ENCODE measurements at places on chromosomes 12 and 14. TPM values are rescaled to one million over a fixed set of nuclear protein-coding genes. Genes with fewer than 3 reads are reported as not detected.

GRCh38 chr14:32217301-32217700 is 14.2 kb upstream of the RNU6-8 start:
- no peak for DNase-seq

RNASE7 gene
- total RNA-seq, result not detected

DNA sequence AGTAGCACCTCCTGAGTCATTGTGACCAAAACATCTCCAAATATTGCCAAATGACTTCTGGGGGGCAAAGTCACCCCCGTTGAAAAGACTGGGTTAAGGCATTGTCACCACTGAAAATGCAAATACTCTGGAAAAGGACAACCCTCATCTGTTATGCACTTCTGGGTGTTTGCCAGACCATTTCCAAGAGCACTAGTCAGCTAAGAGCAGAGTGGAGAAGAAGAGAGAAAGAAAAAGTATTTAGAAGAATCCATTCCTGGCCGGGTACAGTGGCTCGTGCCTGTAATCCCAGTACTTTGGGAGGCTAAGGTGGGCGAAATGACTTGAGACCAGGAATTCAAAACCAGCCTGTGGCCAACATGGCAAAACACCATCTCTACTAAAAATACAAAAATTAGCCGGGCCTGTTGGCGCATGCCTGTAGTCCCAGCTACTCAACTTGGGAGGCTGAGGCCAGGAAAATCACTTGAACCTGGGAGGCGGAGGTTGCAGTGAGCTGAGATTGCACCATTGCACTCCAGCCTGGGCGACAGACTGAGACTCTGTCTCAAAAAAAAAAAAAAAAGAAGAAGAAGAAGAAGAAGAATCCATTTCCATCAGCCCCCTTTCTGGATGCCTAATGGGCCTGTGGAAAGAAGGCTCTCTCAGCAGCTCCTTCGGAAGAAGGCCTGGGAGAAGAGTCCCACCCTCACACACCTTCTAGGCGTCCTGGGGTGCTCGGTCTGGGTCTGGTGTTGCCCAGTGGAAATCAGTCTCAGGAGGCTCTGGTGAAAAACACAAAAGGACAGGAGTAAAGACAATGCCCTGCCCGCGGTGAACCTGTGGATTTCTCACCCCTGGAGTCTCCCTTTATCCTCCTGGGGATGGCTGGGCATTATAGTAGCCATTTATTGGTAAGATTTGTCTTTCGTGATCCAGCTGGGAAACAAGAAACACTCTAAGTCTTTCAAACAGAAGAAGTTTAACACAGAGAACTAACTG is 3.5 kb upstream of the LTBR start:
- DNase-seq, result no peak

GRCh38 chr14:55936691-55937090 is 181.5 kb upstream of the PELI2 start:
- no peak for DNase-seq

DNA sequence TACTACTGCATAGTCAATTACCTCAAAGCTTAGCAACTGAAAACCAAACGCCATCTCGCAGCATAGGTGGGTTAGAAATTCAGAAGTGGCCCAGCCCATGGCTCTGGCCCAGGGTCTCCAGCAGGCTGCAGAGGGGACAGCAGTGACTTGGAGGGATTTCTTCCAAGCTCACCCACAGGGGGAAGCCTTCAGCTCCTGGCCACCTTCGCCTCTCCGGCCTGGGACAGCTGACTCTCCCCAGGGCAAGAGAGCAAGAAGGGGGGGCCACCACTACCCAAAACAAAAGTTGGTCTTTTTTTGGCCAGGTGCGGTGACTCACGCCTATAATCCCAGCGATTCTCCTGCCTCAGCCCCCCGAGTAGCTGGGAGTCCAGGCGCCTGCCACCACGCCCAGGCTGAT is 32.2 kb upstream of the ANKRD9 start:
- DNase-seq, result no peak

GRCh38 chr12:89501793-89502192 is 22.8 kb downstream of the GALNT4 start:
- DNase-seq, result no peak

HRK gene
- total RNA-seq, result not detected

MMAB gene
- total RNA-seq, result 56.7 TPM

DNA sequence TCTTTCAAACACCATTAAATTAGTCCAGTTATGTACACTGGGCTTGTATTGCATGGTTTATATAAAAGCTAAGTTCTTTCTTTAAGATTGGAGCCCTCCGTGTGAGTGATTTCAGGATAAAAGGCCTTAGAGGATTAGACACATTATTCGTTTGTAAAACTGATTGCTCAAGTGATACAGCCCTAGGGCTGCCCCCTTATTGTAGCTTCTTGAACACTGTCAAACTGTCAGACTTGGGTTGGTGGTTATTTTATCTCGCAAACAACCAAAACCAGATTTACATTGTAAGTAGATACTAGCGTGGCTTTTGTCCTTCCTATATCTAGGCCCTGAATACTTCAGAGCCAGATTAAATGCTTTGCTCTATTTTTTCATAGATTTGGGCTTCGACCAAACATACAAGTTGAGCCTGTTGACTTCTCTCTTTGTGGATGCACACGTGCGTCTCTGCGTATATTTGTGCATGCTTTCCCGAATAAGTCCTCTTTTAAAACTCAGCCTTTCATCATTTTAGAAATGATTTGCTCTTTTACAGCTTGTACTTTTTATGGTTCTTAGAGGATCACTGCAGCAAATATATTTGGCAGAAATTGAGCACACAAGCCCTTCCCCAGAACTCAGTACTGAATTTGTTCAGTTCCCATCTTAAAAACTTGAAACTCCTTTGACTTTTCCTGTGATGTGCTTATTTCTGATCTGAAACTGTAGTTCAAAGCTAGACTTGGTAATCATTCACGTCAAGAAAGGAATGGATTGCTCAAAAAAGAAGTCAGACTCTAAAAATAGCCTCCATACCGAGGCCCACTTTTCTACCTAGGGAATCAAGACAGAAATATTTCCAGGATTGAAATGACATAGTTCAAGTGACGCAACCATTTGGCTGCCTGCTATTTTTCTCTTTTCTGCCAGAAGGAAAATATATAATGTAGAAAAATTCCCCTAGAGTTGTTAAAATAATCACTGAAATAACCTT is 129.5 kb downstream of the ETV6 start:
- no peak for DNase-seq

DNA sequence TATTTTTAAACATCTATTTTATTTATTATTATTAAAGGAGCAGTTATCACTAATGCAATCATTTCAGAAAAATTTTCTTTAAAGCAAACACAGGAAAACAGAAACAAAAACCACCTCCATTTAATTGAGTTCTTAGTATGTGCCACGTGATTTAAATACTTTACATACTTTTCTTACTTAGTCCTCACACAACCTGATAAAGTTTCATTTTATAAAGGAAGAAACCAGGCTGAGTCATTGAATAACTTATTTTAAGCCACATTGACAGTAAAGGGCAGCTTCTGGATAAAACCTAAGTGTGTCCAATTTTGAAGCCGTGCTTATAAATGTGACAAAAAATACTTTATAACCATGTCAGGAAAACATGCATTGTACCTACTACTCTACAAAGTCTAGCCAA is 57.1 kb upstream of the PCED1B start:
- no peak for DNase-seq

- no peak for DNase-seq
These were observed 17.0 kb upstream of the SRSF5 start for GRCh38 chr14:69749956-69750355.

DNA sequence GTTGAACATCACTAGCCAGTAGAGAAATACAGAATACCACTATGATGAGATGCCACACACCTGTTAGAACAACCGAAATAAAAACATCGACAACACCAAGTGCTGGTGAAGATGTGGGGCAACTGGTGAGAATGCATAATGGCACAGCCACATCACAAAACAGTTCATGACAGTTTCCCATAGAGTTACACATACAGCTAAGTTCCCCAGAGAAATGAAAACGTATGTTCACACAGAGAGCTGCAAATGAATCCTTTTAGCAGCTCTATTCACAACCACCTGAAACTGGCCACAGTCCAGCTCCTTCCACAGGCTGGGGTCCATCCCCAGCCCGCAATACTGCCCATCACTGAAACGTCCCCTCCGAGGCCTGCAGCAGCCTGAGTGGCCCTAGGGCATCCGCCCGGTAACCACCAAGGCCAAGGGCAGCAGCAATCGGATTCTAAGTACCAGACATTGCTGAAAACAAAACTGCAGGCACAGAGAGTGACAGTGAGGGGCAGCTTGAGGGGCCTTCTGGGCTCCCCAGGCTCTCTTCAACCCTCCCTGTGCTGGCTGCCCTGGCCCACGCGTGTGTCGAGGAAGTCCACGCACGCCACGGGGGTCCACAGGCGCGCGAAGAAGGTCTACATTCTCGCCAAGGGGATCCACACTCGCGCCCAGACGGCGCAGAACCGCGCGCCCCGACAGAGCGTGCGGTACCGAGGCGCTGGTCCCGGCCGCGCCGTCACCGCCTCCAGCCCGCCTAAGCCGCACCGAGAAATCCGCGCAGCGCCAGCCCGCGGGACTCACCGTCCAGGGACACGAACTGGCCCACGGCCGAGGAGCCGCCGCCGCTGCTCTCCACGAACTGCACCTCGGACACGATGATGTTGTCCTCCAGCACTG is 903 bp downstream of the BRF1 start:
- no peak for DNase-seq

GRCh38 chr12:25723336-25723735 is 170.3 kb upstream of the LMNTD1 start:
- no peak for DNase-seq

ZNF839 gene
- total RNA-seq, result 17.3 TPM

CDKN1B gene
- total RNA-seq, result 49.0 TPM

DNA sequence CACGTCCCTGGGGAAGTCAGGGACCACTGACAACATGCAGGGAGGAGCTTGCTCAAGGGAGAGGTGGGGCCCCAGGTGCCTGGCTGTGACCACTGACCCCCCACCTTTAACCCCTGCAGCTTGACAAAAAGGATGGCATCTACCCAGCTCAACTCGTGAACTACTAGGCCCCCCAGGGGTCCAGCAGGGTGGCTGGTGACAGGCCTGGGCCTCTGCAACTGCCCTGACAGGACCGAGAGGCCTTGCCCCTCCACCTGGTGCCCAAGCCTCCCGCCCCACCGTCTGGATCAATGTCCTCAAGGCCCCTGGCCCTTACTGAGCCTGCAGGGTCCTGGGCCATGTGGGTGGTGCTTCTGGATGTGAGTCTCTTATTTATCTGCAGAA is 26.3 kb downstream of the HIP1R start:
- DNase-seq, result no peak

DNA sequence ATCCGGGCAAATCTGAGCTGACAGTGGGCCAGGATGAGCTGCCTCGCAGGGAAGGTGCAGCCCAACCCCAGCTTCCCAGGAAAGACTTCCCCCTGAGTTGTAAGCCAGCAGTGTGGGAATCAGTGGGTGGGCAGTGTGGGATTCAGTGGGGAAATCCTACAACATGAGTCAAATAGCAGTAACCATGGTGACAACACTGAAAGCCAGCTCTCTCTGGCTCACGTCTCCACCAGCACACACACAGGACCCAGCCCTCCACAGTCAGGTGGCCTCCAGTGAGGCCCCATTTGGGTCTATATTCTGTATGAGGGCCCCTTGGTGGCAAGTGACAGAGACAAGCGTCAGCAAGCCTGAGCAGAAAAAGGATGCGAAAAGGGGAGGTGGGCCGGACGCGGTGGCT is 6.0 kb upstream of the LGALS3 start:
- no peak for DNase-seq

GRCh38 chr14:59455411-59455810 is 9.8 kb downstream of the GPR135 start:
- DNase-seq, result no peak

GRCh38 chr14:61417883-61418455 is 96.6 kb downstream of the PRKCH start:
- DNase-seq, result no peak

GPR132 gene
- total RNA-seq, result 27.1 TPM

- DNase-seq, result no peak
These were observed 52.7 kb downstream of the SMOC1 start for GRCh38 chr14:69931960-69932359.

DNA sequence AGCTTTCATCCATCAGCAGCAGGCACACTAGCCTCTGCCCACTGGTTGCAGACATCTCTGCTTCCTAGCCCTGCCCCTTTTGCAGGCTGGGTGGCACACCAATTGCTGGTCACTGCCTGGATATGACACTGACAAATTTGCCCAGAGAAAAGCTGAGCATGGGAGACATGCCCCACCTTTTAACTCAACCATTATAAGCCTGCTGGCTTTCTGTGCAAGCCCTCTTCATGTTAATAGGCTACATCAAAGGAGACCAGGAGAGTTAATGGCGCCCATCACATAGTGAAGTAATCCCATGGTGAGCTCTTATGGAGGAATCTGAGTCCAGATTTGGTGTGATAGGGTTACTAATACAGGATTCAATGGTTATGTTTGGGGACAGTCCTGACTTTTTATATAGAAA is 139.2 kb downstream of the KICS2 start:
- no peak for DNase-seq
